Stimulated activated CD4-positive, alpha-beta T cell treated with anti-CD3 and anti-CD28 coated beads, Interleukin-12 subunit alpha, Interleukin-12 subunit beta, amount 100 ng/mL, for 48 hours (primary cell): ENCODE measurements at places on chromosomes 7 and 10.

GRCh38 chr7:128800567-128800966, 8.8 kb downstream of the CCDC136 start:
- no peak for DNase-seq

- DNase-seq, result no peak
These were observed 22.8 kb downstream of the FAM107B start for GRCh38 chr10:14751921-14752320.

DNA sequence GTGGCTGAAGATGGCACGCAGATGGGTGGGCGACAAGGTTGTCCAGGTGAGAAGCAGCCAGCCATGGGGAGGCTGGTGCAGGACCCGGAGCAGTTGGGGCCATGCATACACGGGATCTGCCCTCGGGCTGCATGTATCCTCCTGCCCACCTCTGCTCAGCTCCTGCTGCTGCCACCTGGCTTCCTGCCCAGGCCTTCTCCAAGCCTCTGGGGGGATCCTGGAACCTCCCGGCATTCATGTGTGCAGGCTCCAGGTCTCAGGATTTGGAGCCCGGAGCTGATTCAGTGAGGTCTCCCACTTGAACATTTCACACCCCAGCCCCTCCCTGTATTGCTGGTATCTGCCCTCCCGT, 27.0 kb downstream of the PDGFA start:
- DNase-seq, result no peak

GRCh38 chr7:27387864-27388263, 145.3 kb downstream of the EVX1 start:
- no peak for DNase-seq
